ENCODE measurements at places on chromosomes 3 and 15. TPM values are rescaled to one million over a fixed set of nuclear protein-coding genes. Genes with fewer than 3 reads are reported as not detected.

GABRR3 gene
- total RNA-seq, result not detected

EAF1 gene
- total RNA-seq, result 16.1 TPM

CCDC39 gene
- 0.60 TPM for total RNA-seq

ZNF620 gene
- total RNA-seq, result 6.9 TPM

U2SURP gene
- 97.7 TPM for total RNA-seq

RPL15 gene
- 1,508 TPM for total RNA-seq

ZNF662 gene
- 12.8 TPM for total RNA-seq

MESP1 gene
- 2.1 TPM for total RNA-seq

ITIH1 gene
- total RNA-seq, result 0.22 TPM

CCRL2 gene
- 2.8 TPM for total RNA-seq

TMC3 gene
- total RNA-seq, result not detected

HCLS1 gene
- total RNA-seq, result 102 TPM

ANKRD34C gene
- not detected for total RNA-seq

GOLGA8T gene
- total RNA-seq, result not detected

C3orf80 gene
- total RNA-seq, result 0.63 TPM

FETUB gene
- not detected for total RNA-seq

SLC12A8 gene
- 29.1 TPM for total RNA-seq

GRAMD1C gene
- 21.0 TPM for total RNA-seq

MCCC1 gene
- total RNA-seq, result 35.3 TPM

ACAA1 gene
- 90.0 TPM for total RNA-seq

VPS8 gene
- 55.0 TPM for total RNA-seq

LRRC15 gene
- total RNA-seq, result 0.63 TPM

ILDR1 gene
- total RNA-seq, result 17.7 TPM

C2CD4A gene
- total RNA-seq, result 5.3 TPM

SERPINI2 gene
- not detected for total RNA-seq

ADAMTS9 gene
- total RNA-seq, result 117 TPM

IGSF10 gene
- 0.63 TPM for total RNA-seq

RHCG gene
- 1.5 TPM for total RNA-seq
